ENCODE measurements at places on chromosomes 7 and 10.

- DNase-seq: peak; percentile 48
Measured at GRCh38 chr10:129888784-129889616, 75.1 kb downstream of the EBF3 start.

- no peak for DNase-seq
Measured at GRCh38 chr7:105011141-105011830, 2.7 kb upstream of the KMT2E start.

DNA sequence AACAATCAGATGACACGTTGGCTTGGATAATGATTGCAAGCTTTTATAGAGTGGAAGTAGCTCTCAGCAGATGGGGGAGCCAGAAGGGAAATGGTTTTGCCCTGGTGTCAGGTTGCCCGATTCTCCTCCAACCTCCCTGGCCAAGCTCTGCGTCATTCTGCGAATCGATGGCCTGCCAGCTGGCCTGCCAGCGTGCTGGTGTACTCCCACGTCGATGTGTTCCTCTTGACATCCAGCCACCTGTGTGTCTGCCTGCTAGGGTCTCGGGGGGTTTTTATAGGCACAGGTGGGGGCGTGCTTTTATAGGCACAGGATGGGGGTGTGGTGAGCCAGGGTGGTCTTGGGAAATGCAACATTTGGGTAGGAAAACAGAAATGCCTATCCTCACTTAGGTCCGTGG is 4.6 kb downstream of the NET1 start:
- DNase-seq: no peak

DNA sequence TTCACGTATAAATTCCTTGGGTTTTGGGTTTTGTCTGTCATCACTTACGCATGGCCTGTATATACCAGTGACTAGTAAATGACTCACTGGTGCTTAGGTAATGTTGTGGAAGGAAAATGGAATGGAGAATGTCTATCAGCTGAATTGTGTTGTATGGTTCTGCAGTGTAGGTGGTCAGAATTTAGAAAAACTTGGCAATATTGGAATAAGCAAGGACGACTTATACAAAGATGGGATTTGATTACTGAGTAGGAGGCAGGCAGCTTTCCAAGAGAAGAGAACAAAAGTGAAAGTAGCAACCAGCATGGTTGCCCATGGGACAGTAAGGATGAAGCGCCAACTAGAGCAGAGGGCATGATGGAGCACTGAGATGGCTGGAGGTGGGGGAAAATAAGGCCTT is 168.6 kb upstream of the CSTF2T start:
- DNase-seq: no peak

- no peak for DNase-seq
Measured at GRCh38 chr10:122307669-122308416, 36.7 kb downstream of the BTBD16 start.

DNA sequence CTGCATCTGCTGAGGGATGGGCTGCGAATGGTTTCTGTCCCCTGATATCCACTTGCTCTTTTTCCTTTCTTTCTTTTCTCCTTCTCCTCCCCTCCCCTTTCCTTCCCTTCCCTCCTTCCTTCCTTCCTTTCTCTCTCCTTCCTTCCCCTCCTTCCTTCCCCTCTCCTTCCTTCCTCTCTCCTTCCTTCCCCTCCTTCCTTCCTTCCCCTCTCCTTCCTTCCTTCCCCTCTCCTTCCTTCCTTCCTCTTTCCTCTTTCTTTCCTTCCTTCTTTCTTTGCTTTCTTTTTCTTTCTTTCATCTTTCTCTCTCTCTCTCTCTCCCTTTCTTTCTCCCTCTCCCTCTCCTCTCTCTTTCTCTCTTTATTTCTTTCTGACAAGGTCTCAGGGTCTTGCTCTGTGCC is 20.2 kb upstream of the SPDYE1 start:
- no peak for DNase-seq

DNA sequence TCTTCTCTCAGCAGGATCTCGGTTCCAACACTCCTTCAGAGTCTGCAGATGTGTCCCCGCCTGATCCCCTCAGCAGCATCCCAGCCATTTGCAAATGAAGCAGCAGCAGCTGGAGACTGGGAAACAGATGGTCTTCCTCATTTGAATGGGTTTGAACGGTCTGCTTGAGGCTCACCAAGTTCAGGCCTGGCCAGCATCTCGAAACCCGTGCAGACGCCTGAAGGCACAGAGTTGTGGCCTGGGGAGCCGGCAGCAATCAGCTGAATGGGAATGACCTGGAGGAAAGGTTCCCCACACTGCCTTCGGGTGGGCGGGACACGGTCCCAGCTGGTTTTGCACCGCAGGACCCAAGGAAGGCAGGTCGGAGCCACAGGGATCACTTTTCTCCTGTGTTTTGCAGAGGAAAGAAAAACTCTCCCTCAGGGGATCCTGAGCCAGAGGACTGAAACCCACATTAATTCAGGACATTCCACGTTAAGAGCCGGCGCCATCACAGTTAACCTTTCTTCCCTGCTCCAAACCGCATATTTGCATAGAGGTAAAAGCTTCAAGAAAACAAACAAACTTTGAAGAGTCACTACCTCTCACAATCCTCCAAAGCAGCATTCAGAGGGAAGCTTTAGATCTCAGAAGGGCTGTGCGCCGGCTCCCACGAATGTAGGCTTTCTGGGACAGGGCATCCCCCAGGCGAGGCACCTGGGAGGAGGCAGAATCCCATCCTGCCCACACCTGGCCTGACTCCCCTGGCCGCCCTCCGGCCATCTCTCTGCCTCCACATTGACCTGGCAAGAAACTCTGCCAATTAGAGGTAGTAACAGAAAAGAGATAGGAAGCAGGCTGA is 17.7 kb downstream of the FGFR2 start:
- no peak for DNase-seq

DNA sequence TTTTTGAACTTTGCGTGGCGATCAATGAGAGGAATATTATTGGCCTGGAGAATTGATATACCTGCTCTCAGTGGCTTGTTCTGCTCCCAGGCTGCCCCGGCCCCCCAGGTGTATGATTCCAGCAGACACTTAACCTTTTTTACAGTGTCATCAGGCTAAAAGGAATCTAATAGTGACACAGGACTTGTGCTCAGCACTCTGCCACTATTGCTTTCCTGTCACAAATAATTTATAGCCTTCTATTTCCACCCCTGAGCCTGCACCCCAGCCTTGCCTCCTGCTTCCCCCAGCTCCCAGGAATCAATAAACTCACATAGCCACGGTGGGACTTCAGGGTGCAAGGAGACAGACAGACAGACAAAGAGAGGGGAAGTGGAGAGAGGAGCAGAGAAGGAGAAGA is 28.3 kb downstream of the PAX2 start:
- no peak for DNase-seq

DNA sequence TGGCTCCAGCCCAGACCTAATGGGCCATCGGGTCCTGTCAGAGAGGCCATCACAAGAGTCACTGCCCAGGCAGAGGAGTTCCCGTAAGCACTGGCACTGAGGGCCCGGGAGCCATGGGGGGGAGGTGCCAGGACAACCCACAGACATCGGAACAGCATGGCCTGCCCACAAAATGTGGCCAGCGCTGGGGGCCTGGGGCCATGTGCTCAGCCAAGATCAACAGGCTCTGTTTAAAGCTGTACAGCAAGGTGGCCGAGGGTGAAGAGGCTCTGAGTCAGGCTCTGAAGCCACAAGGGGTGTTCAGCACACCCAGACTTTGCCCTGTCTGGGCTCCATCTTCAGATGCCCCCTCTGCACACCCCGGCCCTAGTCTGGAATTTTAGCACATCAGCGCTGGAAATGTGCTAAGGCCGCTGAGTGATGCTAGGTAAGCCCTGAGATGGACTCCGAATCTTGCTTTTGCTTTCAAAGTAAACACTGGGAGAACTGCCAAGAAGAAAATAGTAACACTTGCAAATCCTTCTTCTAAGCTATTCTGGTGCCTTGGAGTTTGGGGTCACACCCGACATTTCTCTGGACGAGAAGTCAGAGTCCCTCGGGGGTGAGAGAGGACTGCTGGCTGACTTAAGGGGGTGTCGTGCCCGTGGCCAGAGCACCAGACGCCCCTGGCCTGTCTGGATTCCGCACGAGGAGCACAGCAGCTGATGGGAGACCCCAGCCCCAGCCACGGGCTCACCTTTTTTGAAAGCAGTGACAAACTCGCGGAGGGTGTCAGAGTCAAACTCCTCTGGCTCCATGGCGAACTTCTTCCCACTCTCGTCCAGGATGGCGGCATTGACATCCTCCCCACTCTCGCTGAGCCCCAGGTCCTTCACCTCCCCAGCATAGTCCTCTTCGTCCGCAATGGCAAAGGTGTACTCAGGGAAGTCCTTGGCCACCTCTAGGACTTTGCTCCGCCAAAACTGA is 23.6 kb downstream of the PDIA4 start:
- DNase-seq: no peak

GRCh38 chr10:87646935-87647334 is 12.7 kb upstream of the PAPSS2 start:
- no peak for DNase-seq

- DNase-seq: no peak
Measured at GRCh38 chr10:77799352-77799751, 127.2 kb downstream of the DLG5 start.

DNA sequence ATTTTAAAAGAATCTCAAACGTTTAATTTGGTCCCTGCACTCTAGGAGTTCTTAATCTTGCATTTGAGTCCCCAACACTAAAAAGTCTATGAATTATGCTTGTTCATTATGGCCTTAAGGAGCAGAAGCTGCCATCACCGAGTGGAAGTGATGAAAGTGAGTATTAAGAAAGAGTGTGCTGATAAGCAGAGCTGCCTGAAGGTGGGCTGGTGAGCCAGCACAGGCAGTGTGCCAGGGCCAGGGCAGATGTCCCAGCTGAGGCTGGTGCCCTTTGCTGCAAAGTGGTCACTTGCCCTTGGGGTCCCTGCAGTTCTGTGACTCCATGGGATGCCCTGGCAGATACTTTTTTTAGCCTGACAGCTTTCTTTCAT is 72.9 kb upstream of the LOXL4 start:
- no peak for DNase-seq

GRCh38 chr10:115860182-115861107 is 412.6 kb downstream of the GFRA1 start:
- no peak for DNase-seq

DNA sequence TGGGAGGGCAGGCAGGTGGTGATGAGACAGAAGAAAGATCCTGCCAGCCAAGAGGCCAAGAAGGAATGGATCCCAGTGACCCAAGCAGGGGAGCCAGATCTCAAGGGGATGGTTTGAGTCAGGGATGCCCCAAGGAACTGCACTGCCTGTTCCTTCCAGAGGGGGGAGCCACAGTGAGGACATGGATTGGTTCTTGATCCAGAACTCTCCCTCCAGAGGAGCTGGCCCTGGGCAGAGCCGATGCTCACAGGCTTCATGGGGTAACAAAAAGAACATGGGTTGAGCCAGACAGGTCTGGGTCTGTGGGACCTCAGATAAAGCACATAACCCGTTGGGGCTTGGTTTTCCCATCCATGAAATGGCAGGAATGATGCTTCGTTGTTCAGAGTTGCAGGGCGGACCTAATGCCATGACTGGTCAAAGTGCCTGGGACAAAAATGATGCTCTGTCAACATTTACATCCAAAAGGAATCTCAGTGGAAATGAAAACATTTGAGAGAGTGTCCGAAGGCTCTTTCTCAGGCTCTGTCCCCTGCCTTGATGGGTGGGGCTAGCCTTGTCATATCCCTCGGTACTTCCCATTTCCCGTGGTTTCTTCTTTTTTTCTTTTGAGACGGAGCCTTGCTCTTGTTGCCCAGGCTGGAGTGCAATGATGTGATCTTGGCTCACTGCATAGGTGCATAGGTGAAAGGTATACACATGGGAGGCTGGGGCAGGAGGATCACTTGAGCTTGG is 4.7 kb upstream of the DENND2A start:
- DNase-seq: no peak

GRCh38 chr10:97640174-97640867 is at the start of gene PI4K2A:
Gene PI4K2A, plus strand, starts transcription at chr10:97640671. Its CDS starts 72 bp downstream, at chr10:97640743.
- DNase-seq: peak; percentile 98

- DNase-seq: no peak
Measured at GRCh38 chr10:61284222-61284890, 168.8 kb downstream of the TMEM26 start.

- DNase-seq: no peak
Measured at GRCh38 chr7:26117142-26117807, 34.7 kb upstream of the NFE2L3 start.

- no peak for DNase-seq
Measured at GRCh38 chr7:83118347-83119025, 44.2 kb downstream of the PCLO start.

GRCh38 chr7:13047061-13047460 is 359.6 kb downstream of the ARL4A start:
- DNase-seq: no peak

GRCh38 chr7:108972004-108972403 is 402.3 kb downstream of the DNAJB9 start:
- no peak for DNase-seq

DNA sequence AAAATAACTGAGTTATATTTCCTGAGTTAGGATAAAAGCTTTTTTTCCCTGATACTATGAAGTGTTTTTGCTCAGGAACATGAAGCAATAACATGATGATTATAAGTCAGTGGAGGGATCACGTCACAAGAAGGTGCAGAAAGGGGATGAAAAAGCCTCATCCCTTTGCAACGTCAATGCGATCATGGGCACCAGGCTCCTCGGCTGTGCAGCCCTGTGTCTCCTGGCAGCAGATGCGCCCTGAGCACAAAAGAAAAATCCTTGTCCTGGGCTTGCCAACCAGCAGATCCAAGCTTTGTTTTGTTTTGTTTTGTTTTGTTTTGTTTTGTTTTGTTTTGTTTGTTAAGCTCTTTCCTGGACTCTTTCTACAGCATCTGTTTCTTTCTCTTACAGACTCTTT is 103.5 kb upstream of the PRSS1 start:
- DNase-seq: no peak

GRCh38 chr10:126734015-126734414 is 63.5 kb upstream of the C10orf90 start:
- DNase-seq: no peak

- no peak for DNase-seq
Measured at GRCh38 chr7:831596-832166, 595 bp upstream of the SUN1 start.

DNA sequence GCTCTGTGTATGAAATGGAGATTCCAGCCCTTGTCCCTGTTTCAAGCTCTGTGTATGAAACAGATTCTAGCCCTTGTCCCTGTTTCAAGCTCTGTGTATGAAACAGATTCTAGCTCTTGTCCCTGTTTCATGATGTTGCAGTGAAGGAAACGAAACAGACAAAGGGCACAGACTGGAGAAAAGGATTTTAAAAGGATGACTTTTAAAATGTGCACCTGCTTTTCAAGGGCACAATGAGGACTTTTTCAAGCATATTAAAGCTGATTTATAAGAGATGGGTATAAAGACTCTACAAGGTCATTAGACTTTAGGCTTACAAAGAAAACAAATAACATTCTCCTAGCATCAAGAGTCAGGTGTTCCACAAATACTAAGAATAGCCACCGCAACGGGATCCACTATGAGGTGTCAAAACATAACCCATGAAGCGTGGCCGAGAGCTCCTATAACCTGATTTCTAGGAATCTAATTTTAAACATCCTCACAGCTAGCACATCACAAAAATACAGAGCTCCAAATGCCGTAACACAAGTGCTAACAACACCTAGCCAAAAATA is 29.0 kb downstream of the DIP2C start:
- DNase-seq: no peak

Data from activated CD4-positive, CD25-positive, alpha-beta regulatory T cell treated with anti-CD3 and anti-CD28 coated beads, Interleukin-2, amount 50 U/mL, for 72 hours (primary cell).